ENCODE measurements at places on chromosomes 7 and 10.

DNA sequence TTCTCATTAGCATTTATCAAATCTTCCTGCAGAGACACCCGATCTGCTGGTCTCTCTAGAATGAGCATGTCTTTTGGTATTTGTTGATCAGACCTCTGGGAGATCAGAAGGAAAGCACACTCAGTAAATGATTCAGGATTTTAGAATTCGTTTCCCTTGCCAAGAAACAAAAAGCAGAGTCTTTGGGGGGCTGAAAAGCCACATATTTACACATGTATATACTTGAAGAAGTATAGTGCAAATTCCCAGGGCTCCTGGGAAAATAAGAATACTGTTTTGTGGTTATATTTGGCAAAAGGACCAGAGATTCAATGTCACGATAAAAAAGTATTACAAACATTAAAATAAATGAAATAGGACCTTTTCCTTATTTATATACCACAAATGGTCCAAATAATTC lies 100.2 kb downstream of the AGMO start:
- DNase-seq, result no peak

DNA sequence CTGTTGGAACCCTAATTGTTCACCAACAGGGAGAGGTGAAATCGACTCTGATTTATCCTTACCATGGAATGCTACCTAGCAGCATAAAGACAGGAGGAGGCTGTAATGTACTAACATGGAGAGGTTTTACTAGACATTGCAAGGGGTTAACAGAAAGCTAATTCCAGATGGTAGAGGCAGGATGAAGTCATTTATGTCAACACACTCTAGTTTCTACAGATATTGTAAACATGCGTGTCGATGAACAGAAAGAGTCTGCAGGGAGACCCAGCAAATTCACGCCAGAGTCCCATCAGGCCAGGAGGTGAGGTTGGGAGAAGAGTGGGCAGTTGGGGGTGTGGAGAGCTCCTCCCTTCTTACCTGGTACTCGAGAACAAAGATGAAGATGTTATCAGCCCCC lies 7.0 kb downstream of the NPC1L1 start:
- no peak for DNase-seq

- DNase-seq, result no peak
These were observed 72.9 kb downstream of the ATE1 start for GRCh38 chr10:121854809-121855445.

GRCh38 chr7:2959103-2959680 lies 84.5 kb downstream of the CARD11 start:
- DNase-seq, result no peak

- DNase-seq, result no peak
These were observed 80.5 kb downstream of the ELFN1 start for GRCh38 chr7:1750541-1751021.

DNA sequence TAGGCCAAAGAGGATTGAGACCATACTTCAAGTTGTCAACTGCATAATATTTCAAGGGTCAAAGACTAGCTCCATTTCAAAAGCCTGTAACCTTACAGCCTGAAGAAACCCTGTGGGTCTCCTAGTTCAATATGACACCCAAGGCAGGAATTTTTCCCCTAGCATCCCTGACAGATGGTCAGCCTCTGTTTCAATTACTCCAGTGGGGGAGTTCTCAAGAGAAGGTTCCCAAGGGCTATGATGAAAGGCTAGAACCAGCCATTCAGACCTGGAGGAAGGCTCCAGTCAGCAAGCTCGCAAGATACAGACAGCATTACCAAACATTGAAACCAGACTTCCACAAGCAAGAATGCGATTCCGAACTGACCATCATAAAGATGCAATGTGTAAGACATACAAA lies 1.6 kb downstream of the HTR7 start:
- DNase-seq, result no peak

- DNase-seq, result no peak
These were observed 31.9 kb upstream of the SMKR1 start for GRCh38 chr7:129470411-129470810.

DNA sequence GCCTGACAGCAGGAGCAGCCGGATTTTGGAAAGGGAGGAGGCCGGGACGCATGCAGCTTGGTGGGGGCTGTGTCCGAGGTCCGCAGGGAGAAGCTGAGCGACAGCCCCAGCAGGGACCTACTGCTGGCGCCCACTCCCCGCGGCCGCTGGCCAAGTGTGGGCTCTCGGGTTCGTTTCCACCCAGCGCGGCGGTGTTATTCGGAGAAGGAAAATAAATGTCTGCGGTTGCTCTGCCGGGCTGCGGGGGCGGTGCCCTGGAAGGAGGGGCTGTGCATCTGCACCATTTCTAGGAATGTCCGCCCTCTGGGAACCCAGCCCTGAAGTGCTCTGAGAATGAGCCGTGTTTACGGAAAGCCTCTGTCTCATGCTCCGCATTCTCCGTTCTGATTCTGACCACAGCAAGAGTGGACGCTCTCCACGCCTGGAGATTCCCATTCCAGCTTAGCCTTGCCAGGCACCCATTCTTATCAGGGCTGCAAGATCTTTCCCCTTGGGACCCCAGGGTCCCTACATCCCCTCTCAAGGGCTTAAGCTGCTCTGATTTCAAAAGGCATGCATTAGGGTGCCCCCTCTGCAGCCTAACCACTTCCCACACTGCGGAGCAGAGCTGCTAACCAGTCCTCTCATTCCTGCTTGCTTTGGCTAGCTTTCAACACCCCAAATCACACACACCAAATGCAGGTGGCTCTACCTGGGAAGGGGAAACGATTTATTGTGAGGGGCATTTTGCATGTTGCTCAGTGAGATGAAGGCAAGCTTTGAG lies 256.6 kb upstream of the GLI3 start:
- DNase-seq, result no peak

DNA sequence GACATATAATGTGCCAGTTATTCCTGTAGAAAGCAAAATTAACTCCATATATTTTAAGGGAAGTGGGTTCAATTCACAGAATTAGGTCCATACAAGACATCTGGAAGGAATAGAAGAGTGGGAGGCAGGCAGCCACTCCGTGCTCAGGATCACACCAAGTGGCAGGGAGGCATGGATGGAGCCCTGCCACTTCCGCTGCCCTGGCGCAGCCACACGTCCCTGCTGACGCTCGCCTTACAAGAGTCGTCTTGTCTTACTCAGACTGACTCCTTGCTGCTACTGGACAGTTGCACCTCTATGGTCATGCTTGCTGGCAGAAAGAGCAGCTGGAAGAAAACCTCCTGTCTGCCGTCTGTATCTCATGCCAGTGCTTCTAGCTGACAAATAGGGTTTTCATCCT lies 579.9 kb upstream of the POM121L12 start:
- no peak for DNase-seq

GRCh38 chr7:106012935-106013439 lies 49.9 kb downstream of the CDHR3 start:
- DNase-seq, result no peak

DNA sequence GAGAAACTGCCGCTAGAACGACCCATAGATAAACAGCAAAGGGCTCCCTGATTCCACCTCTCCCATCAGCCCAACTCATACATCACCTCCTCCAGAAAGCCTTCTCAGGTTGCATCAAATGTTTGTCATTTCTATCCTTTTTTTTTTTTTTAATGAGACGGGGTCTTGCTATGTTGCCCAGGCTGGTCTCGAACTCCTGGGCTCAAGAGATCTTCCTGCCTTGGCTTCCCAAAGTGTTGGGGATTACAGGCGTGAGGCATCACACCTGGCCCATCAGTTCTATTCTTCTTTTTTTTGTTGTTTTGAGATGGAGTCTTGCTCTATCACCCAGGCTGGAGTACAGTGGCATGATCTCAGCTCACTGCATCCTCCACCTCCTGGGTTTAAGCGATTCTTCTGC lies 7.0 kb downstream of the SPACDR start:
- DNase-seq, result no peak

- no peak for DNase-seq
These were observed 60.4 kb downstream of the INPP5F start for GRCh38 chr10:119786117-119786769.

DNA sequence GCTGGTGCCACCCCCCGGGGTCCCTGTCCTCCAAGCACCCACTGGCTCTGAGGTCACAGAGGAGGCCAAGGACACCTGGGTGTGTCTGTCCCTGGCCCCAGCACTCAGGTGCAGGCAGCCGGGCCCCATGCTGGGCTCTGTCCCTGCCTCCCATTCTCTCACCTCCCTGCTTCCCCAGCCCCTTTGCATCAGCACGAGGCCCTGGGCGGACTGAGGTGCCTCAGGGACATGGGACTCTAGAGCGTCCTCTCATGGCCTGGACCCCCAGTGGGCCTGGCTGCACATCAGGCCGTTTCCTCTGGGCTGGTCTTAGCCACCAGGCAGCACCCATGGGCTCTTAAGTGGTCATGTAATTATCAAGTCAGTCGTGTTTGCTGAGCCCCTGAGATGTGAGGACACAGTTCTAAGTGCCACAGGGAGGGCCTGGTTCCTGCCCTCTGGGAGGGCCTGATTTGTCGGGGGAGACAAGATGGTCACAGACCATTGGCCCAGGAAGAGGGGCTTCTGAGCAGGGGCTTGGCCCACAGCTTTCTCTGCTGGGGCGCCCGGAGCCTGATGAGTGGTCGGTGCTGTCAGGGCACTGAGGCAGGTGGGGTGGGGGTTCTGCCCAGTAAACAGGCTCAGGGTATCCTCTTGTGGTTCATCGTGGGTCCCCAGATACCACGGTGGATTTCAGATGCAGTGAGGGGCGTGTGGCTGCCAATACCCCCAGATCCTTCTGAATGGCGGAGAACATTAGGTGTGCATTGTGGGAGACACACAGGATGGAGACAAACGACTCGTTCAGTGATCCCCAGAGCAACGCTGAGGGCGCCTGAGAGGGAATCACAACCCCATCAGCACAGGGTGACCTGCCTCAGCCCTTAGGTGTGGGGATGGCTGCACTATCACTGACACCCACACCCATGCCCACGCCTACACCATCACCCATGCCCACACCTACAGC lies 152.5 kb downstream of the WDR37 start:
- DNase-seq, result no peak

DNA sequence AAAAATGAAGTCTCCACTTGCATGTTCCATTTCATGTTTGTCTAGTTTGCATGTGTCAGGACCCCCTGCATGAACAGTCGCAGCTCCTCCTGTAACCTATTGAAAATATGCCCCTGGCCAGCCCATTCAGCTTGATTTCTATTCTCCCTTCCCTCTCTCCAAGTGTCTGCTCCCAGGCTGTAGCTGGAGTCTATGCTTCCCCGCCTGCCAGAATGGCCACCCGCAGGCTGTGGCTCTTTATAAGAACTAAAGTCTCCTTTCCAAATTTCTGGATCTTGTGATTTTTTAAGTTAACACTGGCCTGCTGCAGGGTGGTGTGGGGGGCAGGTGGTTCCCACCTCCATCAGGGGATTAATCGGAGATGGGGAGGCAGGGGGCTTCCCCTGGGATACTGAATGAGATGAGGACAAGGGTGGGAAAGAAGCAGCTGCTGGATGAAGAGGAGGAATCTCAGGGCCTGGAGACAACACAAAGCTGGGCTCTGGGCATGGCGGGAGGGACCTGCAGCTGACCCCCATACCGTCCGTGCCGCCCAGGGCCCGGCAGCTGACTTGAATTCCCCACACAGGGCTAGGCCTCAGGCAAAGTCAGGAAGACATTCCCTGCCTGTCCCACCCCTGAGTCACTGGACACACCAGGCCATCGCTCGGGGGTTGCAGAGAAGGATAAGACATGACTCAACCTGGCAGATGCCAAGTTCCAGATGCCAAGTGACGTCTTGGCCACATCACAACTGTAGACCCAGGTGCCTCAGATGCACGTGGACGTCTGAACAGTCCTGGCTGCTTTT lies 399.5 kb upstream of the FOXK1 start:
- no peak for DNase-seq

- DNase-seq, result no peak
These were observed 301.5 kb upstream of the CACNA2D1 start for GRCh38 chr7:82745117-82745516.

DNA sequence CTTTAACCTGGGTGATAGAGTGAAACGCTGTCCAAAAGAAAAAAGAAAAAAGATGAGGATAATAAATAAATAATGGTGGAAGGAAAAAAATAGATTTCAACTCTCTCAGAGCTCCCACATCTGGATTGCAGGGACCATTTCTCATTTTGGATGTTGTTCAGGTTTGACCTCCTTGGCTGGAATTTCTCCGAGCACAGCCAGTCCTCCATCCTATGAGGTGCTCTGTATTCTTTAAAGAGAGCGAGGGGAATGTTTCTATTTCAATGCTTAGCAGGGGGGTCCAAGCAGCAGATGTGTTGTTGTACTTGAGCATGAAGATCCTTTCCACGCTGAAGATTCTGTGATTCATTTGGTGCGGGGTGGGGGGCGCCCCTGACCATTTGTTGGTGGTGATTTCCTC lies 17.7 kb upstream of the SEPHS1 start:
- no peak for DNase-seq

DNA sequence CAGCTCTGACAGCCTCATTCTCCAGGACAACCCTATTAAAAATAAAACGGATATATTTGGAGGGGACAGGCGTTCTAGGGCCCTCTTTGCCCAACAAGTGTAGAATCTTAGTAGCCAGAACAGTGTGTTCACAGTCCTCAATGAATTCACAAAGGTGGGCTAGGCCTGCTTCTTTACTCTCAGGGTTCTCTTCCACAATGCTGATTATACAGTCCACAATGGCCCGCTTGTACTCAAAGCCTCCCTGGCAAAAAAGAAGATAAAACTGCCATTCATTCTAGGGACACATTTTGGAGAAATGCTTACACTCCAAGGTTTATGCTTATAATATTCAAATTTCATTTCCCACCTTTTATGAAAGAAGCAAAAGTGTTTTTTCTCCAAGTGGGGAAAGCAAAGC lies 62.6 kb downstream of the MEST start:
- DNase-seq, result no peak

DNA sequence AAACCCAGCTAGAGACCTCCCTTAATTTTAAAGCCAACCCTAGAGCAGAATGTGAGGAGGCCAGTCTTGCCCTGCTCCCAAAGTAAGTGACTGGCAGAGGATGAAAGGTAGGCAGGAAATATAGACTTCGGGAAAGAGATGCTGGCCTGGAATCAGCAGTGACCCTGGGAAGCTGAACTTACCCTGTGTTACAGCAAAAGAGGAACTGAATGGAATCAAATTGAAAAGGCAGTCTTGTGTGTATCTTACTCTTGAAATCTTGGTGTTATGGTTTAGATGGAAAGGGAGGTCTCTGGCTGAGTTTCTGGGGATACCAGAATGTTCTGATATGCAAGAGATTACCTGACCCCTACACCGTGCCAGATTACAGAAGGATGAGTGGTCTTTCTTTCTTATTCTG lies 7.9 kb upstream of the CFAP43 start:
- no peak for DNase-seq

- DNase-seq, result no peak
These were observed 575.0 kb downstream of the XPNPEP1 start for GRCh38 chr10:109348324-109348723.

GRCh38 chr10:114303556-114303955 lies 64.5 kb downstream of the VWA2 start:
- DNase-seq, result no peak

GRCh38 chr10:30055226-30055662 lies 4.1 kb downstream of the JCAD start:
- DNase-seq, result no peak

DNA sequence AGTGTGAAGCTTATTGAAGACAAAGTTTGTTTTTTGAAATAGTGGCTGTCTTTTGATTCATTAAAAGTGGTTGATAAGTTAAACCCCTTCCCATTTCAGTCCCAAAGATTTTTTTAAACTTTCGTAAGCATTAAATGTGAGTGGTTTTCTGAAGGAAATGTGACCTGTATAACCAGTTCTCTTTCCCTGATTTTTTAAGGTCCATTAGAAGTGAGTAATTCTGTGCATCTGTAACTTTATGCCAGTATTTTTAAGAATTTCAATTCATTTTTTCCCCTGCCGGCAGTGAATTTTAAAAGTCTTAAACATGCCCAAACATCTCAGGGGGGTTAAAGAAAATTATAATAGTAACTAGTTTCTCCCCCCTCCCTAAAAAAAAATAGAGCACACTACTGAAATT lies 254.6 kb upstream of the SP8 start:
- DNase-seq, result no peak

All from activated CD4-positive, alpha-beta T cell treated with anti-CD3 and anti-CD28 coated beads for 24 hours (primary cell).